ENCODE measurements at places on chromosomes 1 and 21.

DNA sequence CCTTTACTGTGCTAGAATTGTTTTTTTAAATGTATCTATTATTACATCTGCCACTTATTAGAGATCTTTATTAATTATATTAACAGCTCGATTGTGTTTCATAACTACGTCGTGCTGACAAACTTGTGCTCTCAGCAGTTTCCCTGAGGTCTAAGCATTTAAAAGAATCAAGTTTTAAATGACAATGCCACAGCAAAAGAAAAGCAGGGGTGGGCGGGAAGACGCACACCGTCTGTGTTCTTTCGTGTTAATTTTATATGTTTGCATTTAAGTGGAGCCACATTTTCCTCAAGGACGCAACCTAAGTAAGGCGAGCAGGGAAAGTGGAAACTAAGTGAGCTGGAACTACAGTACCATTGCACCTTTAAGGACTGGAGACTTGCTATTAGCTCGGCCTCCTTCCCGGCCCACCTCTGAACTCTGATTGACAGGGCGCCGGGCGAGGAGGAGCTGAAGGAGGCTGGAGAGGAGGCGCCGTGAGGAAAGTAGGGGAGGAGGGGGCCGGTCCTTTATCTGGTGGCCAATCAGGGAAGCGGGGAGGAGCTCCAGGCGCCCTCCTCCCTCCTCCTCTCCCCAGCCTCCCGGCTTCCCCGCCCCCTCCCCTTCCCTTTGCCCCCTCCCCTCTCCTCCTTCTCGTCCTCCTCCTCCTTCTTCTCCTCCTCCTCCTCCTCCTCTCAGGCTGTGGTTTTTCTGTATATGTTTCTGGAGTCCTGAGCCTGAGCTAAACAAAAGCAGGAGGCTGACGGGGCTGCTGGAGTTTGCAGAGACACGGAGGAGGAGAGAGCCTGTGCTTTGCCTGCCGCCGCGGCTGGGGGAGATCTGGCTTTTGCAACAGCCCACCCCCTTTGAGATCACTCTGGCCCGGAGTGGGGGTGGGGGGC, at the start of gene PBX1:
Gene PBX1 (plus strand): TSS at position 724 of the 881 bp plus-strand sequence.
- DNase-seq = peak; percentile 82

DNA sequence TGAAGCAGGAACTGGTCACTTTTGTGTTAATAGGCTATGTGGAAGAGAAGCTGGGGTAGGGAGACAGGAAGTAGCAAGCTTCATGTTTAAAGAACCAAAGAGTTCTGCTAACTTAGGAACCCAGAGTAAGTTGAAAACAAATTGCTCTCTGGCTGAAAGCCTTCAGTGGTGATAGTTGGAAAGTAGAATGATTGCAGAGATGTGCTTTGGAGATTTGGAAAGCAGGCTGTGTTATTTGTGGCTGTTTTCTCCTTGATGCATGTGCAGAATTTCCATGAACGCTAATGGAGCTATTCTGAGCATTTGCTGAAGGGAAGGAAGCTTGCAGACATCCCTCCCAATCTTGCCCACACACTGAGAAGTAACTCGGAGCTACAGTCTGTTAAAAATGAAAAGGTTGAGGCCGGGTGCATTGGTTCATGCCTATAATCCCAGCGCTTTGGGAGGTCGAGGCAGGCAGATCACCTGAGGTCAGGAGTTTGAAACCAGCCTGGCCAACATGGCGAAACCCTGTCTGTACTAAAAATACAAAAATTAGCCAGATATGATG, 45.7 kb downstream of the TCEANC2 start:
- no peak for DNase-seq

DNA sequence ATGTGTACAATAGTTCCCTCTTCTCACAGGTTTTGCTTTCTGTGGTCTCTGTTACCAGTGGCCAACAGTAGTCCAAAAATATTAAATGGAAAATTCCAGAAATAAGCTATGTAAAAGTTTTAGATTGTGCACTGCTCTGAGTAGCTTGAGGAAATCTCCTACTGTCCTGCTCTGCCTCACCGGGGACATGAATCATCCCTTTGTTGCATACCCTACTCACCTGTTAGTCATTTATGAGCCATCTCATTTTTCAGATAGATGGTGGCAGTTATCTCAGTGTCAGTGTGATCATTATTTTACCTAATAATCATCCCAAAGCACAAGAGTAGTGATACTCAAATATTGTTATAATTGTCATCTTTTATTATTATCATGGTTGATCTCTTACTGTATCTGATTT, 688.1 kb downstream of the PLA2G4A start:
- no peak for DNase-seq

DNA sequence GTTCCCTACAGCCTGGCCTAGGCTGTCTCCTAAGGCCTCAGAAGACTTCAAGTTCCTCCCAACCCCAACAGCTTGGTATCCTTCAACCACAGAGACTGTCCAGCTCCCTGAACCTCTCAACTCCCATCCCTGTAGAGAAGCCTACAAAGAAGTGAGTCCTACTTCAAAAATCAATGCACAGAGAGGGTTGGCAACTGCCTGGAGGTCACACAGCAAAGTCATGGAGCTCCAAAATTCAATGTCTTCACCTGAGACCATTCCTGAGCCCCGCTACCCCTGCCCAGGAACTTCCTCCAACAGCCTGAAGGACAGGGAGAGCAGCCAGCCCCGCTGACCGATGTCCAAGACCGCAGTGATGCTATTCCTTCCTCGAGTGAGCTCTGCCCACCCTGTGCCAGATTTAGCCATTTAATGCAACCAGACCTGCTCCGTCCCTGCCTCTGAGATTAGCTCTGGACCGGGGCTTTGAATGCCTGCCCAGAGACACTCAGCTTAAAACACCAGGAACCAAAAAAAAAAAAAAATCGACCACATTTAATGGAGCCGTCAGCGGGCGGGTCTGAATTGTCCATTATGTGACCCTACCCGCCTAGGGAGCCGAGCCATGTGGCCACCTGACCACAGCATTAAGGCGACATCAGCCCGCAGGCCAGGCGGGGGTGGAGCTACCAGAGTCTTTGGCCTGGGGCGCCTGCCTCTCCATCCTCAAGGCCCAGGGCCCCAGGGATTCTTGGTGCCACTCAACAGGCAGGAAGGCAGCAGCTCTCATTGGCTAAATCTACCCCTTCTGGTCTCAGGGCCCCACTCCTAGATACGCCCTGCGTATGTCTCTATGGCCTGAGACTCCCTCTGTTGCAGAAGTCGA, 148.6 kb downstream of the SYF2 start:
- DNase-seq = no peak

- DNase-seq = no peak
These were observed 115.5 kb upstream of the PAXBP1 start for GRCh38 chr21:32887026-32887425.

DNA sequence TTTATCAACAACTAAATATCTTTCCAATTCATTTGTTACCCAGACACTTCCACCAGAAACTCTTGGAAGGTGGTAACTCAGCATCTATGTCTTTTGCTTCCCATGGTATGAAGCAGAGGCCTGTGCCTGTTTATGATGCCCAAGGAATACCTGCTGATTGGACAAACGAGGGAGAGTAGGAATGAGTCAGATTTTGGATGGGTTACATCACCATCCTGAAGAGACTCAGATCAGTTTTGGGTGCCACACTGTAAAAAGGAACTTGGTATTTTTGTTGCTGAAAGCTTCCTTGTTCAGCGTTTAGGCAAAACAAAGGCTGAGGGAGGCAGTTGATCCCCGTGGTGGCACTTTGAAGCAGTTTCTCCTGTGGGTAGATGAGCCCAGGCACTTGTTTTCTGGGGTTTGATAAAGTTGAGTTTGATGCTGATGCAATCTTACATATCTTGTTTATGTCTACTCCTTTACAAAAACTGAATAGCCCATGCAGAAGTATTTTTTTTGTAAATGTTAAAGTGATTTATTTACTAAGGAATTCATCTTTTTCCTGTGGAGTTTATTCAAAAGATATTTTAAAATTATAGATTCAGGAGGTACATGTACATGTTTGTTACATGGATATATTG, 26.7 kb upstream of the CYP4X1 start:
- DNase-seq = no peak

DNA sequence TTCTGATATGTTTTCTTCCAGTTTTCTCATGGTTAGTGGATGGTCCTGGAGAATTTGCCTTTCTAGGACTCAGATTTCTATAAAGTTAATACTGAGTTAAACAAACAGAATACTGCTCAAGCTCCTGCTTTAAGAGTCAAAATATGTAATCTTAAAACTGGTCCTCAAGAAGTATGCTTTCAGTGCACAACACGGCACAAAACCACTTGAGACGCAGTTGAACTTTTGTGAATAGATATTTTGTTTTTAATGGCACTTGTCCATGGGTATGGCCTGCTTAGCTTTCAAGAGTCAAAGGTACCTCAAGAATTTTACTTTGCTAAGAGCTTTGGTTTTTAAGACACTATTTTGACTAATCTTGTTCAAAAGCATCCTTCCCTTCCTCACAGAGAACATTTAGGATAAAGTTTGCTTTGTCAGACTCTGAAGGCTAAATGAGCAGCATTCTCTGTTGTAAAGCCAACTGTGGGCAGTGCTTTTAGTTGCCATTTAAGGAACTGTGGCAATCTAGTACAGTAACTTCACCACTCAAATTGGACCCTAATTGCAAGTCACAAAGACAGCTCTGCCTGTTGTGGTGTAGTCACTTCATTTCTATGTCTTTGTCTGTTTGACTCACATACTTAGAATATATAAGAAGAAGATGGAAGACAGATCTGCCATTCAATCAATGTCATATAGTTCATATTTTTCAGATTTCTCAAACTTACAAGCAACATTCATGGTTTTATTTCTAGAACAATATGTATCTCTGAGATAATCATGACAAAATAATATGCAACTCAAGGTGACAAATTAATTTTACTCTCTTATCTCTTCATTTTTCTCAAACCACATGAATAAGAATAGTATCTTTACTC, 28.8 kb downstream of the SAMD13 start:
- DNase-seq = no peak

GRCh38 chr1:106344494-106344893, 712.0 kb upstream of the PRMT6 start:
- no peak for DNase-seq

DNA sequence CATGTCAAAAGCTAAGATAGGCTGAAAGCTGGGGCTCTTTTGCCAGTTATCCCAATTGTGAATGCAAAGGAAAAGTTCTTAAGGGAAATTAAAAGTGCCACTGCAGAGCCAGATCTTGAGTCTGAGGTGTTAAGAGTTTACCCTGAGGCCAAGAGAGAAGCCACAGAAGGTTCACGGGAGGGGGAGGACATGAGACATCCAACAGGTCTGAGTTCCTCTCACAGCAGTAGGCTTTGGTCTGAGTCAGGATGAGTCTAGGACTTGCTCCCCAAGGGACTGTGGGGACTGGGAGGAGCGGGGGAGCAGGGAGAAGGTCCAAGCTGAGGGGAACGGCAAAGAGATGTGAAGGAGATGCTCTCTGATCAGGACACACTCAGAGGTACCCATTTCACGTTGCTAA, 411.2 kb upstream of the CAMK1G start:
- no peak for DNase-seq

- no peak for DNase-seq
These were observed 956 bp downstream of the CPLANE2 start for GRCh38 chr1:16235944-16236510.

Measured in activated CD8-positive, alpha-beta memory T cell treated with anti-CD3 and anti-CD28 coated beads, Interleukin-2, amount 50 U/mL, for 48 hours (primary cell).